ENCODE measurements at places on chromosomes 3 and 15. TPM values are rescaled to one million over a fixed set of nuclear protein-coding genes. Genes with fewer than 3 reads are reported as not detected.

Gene APBA2
- 113 TPM for polyA plus RNA-seq

Gene ZNF717
- polyA plus RNA-seq, result 7.1 TPM

Gene AGBL1
- not detected for polyA plus RNA-seq

Gene PAQR9
- polyA plus RNA-seq, result not detected

Gene INSYN1
- polyA plus RNA-seq, result not detected

Gene DNAJA4
- polyA plus RNA-seq, result 18.1 TPM

Gene ACKR2
- not detected for polyA plus RNA-seq

Gene CCRL2
- 1.3 TPM for polyA plus RNA-seq

Gene NOX5
- polyA plus RNA-seq, result not detected

Gene GP9
- polyA plus RNA-seq, result not detected

Gene PLSCR5
- polyA plus RNA-seq, result not detected

Gene SNTN
- polyA plus RNA-seq, result not detected

Gene RLBP1
- not detected for polyA plus RNA-seq

Gene TIPIN
- polyA plus RNA-seq, result 6.1 TPM

Gene ATP2B2
- polyA plus RNA-seq, result not detected

Gene ACP3
- polyA plus RNA-seq, result not detected

Gene EPHB3
- polyA plus RNA-seq, result 0.35 TPM

Gene DUOXA2
- polyA plus RNA-seq, result not detected

Gene SKOR1
- polyA plus RNA-seq, result not detected

Gene TIMP4
- polyA plus RNA-seq, result 0.53 TPM

Gene GRM2
- not detected for polyA plus RNA-seq

Gene NEO1
- polyA plus RNA-seq, result 1.4 TPM

Gene ADPRH
- 0.38 TPM for polyA plus RNA-seq

Gene LRRC15
- polyA plus RNA-seq, result not detected

Gene DAZL
- not detected for polyA plus RNA-seq

Gene ENTPD3
- polyA plus RNA-seq, result not detected

Gene DCBLD2
- 2.4 TPM for polyA plus RNA-seq

Gene SCAANT1
- polyA plus RNA-seq, result not detected

Gene MASP1
- not detected for polyA plus RNA-seq

Gene LINGO1
- polyA plus RNA-seq, result not detected

Gene SERINC4
- 3.1 TPM for polyA plus RNA-seq

Gene IQCB1
- polyA plus RNA-seq, result 21.5 TPM

Gene TOPBP1
- 9.2 TPM for polyA plus RNA-seq

Gene UBR1
- polyA plus RNA-seq, result 18.8 TPM

Gene TLR9
- polyA plus RNA-seq, result 0.16 TPM

Gene ADGRG7
- not detected for polyA plus RNA-seq

Gene CCR8
- not detected for polyA plus RNA-seq

Gene GLCE
- 8.8 TPM for polyA plus RNA-seq

Gene COMMD4
- 37.5 TPM for polyA plus RNA-seq

Gene FES
- polyA plus RNA-seq, result not detected

Gene ANKRD34C
- not detected for polyA plus RNA-seq
